CD4-positive, alpha-beta T cell treated with Interleukin-6 for 4 hours (primary cell): ENCODE measurements at places on chromosomes 1 and 21.

DNA sequence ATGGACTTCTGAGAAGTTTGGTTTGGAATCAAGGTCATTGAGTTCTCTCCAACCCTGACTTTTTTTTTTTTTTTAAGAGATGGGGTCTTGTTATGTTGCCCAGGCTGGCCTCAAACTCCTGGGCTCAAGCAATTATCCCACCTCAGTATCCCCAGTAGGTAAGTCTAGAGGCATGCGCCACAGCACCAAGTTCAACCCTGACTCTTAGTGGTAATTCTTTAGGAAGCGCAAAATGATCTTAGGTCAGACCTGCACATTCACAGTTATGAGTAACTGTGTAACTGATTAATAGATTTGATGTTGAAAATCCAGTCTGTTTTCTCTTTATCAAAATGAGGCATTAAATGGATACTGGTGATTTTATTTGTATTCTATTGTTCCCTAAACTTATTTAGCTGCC is 95.9 kb downstream of the GREM2 start:
- DNase-seq = no peak

GRCh38 chr1:68800182-68800581 is 303.3 kb upstream of the DEPDC1 start:
- no peak for DNase-seq

GRCh38 chr1:178282949-178283367 is 189.1 kb downstream of the RASAL2 start:
- no peak for DNase-seq

- DNase-seq = no peak
Observed at GRCh38 chr1:161962091-161962887, 61.4 kb downstream of the OLFML2B start.

DNA sequence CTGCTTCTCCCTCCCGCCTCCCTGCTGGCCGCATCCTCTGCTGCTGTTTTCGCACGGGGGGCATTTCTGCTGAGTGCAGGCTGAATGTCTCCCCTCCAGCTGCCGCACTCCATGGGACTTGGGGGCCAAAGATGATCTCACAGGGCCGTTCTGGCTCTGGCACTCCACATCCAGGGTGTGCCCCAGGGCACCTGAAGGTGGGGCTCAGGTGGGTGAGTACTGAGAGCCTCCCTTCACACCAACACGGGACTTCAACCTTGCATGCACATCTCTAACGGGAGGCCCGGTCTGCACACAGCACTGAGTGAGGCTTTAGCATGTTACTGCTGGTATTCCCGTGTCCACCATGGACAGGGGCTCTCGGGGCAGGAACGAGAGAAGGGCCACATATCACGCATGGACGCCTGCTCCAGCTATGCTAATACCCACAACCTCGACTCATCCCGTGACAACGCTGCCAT is 88.9 kb downstream of the DMRTB1 start:
- DNase-seq = no peak

DNA sequence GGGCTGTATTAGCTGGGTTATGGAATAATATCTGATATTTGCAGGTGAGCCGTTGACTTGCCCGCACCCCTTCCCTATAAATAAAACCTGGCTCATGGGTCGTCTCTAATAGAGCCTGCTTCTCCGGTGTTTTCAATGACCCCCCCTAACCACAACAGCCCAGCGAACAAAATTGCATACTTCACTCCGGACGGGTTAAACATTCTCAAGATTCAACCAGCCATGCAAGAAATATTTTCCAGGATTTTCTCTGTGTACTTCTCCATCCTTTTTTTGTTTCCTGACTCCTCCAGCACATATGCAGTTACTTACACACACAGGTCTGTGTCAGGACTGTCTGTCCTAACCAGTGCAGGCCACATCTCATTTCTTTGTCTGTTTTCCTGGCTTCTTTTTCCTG is 267.7 kb downstream of the ZNF648 start:
- DNase-seq = no peak

DNA sequence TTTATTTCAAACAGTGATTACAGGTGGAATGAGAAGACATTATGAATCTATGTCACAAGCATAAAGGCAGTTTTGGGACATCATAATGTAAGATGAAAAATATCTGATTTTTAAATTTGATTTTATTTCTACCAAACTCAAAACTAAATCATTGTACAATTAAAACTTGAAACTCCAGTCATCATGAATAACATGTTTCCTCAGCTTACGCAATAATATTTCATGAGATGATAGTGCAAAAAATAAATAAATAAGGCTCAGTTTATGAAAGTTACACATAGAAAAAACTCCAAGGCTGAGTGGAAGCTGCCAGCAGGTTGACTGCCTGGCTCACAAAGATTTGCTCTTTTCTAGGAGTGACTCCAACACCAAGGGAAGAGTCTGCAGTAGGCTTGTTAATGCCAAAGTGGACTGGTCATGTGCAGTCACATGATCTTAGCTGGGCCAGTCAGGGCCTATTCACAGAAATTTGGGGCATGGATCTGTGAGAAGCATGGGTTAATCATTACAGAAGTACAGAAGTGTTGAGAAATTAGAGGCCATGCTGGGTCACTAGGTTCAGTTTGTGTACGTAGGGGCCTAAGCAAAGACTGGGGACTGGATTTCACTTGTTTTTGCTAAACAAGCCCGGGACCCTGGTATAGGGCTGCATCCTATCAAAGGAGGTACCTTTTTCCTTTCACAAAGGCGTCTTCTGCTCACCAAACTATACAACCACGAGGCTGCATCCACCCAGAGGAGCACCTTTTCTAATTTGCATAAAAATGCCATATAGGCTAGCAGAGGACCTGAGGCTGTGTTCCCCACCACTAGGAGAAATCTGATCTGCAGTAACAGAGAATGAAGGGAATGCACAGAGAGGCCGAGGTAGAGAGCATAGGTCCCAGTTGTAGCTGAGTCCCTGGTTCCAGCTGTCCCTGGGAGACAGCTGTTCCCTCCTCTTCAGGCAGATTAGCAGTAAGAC is 4.9 kb upstream of the ABCA4 start:
- DNase-seq = no peak

- DNase-seq = no peak
Observed at GRCh38 chr21:29306920-29307319, 8.2 kb downstream of the BACH1 start.

GRCh38 chr1:150093805-150094204 is 26.2 kb downstream of the VPS45 start:
- DNase-seq = no peak

- DNase-seq = no peak
Observed at GRCh38 chr1:116990612-116991151, 10.9 kb upstream of the CD101 start.

DNA sequence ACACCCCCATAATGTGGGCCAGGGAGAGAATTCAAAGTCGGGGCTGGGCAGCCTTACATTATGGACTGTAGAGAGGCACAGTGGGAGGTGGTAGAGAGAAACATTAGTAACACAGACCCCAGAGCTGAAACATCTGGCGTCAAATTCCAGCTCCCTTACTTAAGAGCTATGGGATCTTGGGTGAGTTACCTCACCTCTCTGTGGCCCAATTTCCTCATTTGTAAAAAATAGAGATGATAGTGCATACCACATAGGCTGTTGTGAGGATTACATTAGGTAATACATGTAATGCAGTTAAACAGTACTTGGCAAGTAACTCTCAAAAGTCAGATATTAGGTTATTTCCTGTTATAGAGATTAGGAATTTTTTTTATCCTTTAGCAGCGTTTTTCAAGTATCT is 160.5 kb upstream of the KIAA0040 start:
- DNase-seq = no peak

DNA sequence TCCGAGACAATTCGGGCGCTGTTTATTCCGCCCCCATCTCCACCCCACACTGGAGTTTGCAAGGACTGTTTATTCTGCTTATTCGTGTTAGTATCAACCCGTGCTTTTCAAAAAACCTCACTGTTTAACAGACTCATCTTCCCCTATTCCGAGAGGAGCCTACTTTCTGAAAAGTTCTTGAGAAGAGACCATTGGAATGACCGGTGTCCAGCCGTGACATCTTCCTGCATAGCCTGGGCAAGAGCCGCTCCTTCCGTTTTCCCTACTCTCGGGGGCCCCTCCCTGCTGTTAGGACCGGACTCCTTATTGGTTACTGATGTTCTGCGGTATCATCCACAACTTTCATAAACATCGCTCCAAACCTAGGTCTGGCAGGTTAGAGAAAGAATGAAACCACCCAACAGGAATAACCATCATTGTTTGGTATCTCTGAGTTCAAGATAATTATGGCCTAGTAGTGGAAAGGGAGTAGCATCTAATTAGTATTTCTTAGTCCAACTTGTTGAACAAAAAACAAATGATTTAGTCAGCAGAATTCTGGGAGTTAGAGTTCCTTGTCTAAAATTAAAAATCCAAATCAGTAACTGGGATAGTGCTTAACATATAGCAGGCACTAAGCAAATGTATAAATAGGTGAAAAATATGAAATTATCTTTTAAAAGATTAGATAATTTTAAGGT is 837 bp downstream of the STXBP3 start:
- peak; percentile 36 for DNase-seq

DNA sequence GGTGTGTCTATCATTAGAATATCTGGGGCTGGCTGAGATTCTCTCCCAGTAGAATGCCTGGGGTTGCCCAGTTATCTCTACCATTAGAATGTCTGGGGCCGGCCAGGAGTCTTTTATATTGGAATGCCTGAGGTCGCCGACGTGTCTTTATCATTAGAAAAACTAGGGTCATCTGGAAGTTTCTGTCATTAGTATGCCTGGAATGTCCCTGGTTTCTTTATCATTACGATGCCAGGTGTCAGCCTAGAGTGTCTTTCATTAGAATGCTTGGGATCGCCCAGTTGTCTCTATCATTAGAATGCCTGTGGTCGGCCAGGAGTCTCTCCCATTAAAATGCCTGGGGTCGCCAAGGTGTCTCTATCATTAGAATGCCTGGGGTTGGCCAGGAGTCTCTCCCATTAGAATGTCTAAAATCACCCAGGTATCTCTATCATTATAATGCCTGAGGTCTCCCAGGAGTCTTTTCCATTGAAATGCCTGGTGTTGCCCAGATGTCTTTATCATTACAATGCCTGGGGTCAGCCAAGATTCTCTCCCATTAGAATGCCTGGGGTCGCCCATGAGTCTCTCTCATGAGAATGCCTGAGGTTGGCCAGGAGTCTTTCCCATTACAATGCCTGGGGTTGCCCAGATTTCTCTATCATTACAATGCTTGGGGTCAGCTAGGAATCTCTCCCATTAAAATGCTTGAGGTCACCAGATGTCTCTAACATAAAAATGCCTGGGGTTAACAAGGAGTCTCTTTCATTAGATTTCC is 53.2 kb downstream of the RNF187 start:
- no peak for DNase-seq

GRCh38 chr1:189682591-189682990 is 795.1 kb downstream of the BRINP3 start:
- DNase-seq = no peak

DNA sequence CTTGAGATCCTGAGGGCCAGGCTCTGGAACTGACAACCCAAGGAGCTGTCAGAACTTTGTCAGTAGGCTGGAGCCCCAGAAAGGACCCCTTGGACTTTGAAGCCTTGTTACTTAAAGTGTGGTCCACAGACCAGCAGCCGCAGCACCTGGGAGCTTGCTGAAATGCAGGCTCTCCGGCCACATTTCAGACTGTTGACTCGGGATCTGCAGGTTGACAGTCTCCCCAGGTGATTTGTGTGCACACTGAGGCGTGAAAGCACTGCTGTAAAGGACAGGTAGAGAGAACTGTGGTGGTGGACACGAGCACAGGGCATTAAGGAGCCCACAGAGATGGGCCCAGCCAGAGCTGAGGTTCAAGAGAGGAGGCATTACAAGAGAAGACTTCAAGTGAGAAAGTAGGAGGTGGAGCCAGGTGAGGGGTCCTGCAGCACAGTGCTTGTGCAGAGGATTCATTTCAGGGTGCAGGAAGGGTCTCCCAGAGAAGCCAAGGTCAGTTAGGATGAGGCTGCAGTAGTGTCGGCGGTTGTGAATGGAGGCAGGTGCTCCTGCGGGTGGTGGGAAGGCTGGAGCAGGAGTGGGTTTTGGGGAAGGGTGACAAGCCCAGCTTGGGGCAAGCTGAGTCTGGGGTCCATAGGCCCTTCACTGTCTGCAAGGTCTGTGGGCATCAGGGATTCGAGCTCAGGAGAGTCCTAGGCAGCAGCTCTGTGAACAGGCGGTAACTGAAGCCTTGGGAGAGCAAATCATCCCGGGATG is 4.6 kb downstream of the HYI start:
- DNase-seq = no peak

DNA sequence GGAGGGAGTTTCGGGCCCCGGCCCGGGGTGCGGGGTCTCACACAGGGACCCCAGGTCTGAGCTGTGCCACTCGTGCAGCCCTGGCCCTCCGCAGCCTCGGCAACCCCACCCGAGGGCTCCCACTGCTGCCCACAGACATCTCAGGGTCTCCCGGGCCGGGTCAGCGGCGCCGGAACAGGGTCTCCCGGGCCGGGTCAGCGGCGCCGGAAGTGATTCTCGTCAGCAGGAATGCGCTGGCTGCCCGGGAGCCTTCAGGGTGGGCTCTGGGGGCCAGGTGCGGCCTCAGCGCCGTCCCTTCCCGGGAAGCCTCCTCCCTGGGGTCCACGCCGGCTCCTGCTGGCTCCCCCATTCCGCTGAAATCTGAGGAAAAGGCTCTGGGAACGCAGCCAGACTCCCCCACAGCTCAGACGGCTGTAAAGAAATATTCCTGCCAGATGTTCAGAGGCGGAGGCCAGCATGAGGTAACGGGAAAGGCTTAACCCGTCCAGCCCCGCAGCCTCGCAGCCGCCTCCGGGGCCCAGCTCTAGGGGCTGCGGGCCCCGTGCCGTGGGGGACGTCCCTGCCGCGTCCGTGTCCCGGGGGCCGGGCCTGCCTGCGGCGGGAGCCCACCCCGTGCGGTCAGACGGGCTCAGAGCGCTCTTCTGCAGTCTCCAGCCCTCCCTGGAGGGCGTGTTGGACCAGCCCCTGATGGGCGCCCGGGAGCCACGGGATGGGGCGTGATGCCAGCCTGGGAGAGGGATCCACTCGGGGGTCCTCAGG is 8.7 kb upstream of the COL6A1 start:
- no peak for DNase-seq

- DNase-seq = no peak
Observed at GRCh38 chr1:205537386-205538018, 33.0 kb downstream of the CDK18 start.

- no peak for DNase-seq
Observed at GRCh38 chr1:61120998-61121397, 38.6 kb downstream of the NFIA start.

DNA sequence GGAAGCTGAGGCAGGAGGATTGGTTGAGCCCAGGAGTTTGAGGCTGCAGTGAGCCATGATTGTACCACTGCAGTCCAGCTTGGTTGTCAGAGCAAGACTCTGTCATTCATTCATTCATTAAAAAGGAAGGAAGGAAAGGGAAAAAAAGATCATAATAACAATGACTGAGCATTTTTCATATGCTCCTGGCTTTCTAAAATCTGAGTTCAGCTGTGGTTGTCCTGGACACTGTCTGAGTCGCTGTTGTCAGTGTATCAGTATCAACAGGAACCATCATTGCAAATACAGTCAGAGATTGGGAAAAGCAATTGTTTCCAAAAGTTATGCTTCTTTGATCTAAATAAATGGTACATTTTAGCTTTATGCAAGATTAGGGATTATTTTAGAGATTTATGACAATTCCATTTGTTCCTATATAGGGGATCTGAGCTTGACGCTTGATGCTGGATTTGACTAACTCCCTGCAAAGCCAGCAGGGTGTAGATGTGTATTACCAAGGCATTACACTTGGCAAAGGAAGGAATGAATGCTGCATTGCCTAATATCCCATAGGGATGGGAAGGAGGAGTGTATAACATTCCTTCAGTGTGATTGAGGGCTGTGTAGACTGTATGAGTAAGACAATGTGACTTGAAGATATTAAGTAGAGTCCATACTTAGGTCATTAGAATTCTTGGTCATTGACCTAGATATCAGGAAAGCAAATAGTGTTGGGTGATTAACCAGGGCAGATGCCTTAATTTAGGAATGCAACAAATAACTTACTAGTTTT is 100.2 kb downstream of the DISP1 start:
- no peak for DNase-seq
